ENCODE measurements at places on chromosomes 6 and 20. TPM values are rescaled to one million over a fixed set of nuclear protein-coding genes. Genes with fewer than 3 reads are reported as not detected.

DNA sequence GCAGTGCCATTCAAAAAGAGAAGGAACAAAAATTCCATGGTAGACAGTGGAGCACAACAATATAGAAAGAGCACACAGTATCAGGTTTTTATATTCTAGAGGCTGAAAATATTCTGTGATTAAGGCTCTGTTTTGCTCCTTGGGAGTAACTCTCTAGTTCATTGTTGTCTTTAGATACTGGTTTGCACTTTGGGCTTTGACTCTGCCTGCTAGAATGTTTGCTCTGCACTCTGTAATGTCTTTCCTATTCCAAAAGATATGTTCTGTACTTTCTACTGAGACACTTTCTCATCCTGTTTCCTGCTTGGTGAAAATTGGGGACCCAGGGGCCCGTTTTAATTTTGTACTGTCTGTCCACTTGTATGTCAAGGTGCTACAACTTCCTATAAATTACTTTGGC lies 564.7 kb downstream of the BMP2 start:
- no peak for DNase-seq

DNA sequence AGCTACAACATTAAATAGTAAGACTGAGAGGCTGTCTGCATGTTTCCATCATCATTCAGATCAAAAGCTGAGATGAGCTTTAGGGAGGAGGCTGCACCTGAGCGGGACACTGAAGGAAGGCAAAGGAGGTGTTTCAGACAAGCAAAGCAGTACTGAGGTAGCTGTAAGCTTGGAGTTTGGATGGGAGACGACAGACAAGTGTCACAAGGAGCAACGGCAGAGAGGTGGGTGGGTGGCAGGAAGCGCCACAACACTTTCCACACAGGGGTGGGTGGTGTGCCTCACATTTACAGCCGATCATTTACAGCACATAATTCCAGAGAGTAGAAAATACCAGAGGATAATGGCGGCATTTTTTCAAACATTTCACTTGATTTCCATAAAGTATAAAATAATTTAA lies 205.5 kb upstream of the SHLD1 start:
- DNase-seq, result no peak

GRCh38 chr6:166313255-166314070 lies 5.3 kb upstream of the PRR18 start:
- DNase-seq, result peak; percentile 38

- DNase-seq, result no peak
Observed at GRCh38 chr20:49229381-49229780, 10.2 kb downstream of the DDX27 start.

DNA sequence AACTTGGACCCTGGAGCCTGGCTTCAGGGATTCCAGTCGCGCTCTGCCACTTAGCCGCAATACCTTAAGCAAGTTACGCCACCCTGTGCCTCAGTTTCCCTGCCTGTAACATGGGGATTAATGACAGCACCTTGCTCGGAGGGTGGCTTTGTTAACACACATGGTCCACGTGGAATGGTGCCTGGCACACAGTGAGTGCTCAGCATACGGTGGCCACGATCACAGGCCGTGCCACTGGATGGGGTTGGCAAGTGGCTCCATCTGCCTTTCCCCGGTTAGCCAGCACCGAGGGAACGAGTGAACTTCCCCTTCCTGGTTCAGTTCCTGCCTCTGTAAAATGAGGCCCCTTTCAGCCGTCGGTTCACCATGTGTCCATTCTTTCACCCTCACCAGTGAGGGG lies 17.2 kb downstream of the C6orf132 start:
- no peak for DNase-seq

DNA sequence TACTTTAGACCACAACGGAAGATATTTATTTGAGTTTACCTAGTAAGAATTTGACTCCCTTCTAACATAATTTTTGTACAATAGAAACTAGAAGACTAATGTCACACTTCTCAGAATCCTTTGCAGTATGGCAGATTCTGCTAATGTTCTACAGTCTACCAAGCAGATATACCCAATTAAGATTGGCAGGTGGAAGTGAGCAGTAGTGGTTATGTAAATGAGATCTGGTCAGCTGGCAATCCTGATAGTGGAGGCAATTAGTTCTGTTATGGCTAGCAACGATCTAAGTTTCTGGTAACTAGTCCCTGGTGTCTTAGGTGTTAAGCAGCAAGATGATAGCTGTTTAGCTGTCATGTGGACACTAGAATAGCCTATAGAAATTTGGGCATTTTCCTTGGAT lies 101.0 kb downstream of the CENPW start:
- no peak for DNase-seq

DNA sequence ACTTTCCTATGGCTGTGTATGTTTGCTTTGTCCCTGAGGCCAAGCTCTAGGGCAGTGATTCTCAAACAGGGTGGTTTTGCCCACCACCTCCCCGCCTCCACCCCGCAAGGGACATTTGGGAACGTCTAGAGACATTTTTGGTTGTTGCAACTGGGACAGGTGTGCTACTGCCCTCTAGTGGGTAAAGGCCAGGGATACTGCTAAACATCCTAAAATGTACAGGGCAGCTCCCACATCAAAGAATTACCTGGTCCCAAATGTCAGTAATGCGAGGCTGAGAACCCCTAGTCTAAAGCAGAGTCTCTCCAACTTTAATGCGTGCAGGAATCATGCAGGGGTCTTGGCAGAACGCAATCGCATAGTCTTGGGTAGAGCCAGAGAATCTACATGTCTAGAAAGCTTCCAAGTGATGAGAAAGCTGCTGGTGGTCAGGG lies 5.1 kb downstream of the KCNS1 start:
- DNase-seq, result peak; percentile 78

GRCh38 chr6:146861029-146861563 lies 262.3 kb downstream of the ADGB start:
- DNase-seq, result no peak

DNA sequence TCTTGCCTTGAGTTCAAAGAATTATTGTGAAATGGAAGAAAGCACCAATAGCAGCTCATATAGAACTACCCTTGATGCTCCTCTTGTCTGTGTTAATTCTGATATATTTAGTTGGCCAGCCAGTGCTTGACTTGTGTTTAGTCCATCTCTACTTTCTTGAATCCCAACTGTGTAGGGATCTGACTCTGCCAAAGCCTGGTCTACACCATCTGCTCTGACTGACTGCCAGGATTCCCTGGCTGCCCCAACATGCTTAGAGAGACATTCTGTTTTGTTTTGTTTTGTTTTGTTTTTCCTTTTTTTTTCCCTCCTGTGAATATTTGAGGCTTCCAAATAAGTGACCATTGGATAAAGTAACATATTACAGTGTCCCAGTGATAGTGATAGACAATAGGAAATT lies 953.7 kb upstream of the MANEA start:
- no peak for DNase-seq

DNA sequence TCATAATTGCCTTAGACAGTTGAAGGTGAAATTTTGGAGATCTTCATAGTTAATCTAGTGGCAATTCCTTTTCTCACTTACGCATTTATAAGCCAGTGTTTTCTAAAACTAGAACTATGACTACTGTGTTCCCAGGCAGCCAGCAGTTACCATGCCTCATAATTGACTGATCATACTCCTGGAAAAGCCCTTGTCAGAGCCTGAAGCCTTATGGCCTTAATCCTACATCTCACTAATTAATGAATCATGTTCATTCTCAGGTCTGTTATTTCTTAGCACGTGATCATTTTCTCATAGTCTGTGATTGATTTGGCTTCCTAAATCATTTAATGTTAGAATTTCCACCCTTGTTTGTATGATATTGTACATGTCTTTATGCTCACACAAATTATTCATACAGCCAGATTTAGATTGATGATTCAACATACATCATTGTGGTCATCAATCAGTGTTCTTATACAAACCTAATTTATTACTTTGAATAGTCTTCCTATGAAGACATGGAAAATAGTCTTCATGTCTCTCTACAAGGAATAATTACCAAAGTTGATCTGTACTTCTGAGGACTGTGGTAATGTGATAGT lies 132.6 kb upstream of the ASCC3 start:
- DNase-seq, result no peak

- peak; percentile 29 for DNase-seq
Observed at GRCh38 chr6:26457264-26457805, 420 bp upstream of the BTN2A1 start.

GRCh38 chr6:104656235-104656634 lies 203.5 kb downstream of the HACE1 start:
- no peak for DNase-seq

- no peak for DNase-seq
Observed at GRCh38 chr6:90544081-90544480, 42.8 kb downstream of the MAP3K7 start.

DNA sequence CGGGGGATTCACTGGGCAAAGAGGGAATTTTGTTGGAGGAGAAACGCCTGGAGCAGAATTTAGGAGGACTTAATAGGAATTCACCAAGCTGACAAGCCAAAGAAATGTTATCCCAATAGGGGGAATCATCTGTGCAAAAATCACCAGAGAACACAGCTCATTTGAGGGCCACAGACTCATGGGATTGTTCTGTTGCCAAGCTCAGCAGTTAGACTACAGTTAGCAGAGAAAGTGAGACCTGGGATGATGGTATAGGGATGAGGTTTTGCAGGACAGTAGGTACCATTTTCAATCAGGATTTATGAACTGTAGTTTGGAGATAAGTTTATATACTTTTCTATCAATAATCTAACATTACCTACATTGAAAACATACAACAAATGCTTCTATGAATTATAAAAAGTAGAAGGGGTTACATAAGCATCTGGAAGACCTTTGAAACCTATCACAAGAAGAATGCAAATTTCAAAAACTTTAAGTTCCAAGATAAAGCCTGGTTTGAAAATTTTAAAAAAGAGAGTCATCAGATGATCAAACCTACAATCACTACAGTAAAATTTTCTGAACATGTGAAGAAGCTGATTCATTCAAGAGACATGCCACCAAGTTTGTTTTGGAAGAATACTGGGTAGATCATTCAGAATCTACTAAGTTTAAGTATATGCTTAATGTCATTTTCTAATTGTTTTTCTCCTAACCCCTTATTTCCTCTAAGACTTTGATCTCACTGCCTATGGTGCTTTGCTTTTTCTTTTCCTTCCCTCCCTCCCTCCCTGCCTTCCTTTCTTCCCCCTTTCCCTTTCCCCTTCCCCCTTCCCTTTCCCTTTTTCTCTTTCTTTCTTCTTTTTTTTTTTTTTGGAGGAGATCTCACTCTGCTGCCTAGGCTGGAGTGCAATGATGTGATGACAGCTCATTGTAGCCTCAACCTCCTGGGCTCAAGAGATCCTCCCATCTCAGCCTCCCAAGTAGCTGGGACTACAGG lies 81.5 kb downstream of the KIF13A start:
- no peak for DNase-seq

- no peak for DNase-seq
Observed at GRCh38 chr6:25883536-25883935, 9.5 kb upstream of the SLC17A3 start.

- peak; percentile 48 for DNase-seq
Observed at GRCh38 chr6:150297327-150298029, 71.3 kb upstream of the IYD start.

- DNase-seq, result no peak
Observed at GRCh38 chr6:71602385-71603007, 283.9 kb upstream of the RIMS1 start.

- DNase-seq, result no peak
Observed at GRCh38 chr6:116217069-116217468, 36.8 kb downstream of the TSPYL4 start.

DNA sequence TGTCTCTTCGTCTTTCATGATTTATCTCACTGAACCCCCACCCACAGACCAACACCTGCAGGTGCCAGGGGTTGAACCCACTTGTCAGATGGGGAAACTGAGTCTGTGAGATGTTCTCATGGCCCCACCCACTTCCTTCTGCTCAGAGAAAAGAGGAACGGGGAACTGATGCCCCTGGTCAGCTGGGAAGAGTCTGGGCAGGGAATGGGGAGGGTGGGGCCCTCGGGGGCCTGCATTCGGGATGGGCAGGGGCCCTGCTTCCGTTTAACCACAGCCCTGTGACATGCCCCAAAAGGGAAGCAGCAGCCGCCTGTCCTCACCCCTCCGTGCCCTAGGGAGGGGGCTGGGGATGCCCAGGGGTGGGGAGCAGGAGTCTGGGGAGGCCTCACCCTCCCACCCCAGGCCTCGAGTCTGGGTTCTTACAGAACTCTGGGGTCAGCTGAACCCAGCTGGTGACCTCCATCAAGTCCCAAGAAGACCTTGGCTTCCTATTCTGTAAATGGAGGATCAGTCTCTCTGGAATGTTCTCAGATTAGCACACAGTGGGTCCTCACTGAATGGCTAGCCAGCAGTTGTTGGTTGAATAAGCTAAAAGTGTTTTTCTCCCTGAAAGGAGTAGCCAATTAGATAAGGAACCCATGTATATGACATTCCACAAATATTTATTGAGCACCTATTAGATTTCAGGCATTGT lies 81.5 kb downstream of the CEBPB start:
- no peak for DNase-seq

DNA sequence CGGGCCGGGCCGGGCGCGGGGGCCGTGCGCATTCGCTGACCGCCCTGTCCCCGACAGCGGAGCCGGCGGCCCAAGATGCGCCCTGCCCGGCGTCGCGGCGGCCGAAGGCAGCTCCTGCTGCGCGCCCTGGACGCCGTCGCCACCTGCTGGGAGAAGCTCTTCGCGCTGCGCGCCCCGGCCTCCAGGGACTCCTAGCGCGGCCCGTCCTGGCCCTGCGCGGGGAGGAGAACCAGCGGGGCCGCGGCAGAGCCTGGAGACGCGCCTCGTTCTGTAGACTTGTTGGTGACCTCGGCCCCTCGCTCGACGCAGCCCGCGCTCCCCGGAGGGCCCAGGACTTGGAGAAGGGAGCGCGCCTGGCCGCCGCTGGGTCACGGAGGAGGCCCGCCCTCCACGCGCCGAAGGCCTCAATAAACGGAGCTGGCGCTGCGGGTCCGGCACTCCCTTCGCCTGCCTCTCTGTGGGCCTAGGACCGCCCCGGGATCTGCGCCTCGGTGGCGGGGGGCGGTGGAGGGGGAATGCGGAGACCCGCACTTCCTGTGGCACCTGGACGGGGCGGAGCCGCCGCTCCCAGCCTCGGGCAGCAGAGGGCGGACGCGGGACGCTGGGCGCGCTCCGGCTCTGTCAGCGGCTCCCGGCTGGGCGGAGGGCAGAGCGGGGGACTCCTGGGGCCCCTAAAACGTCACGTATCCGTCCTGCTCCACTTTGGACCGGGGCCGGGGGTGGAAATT lies 2.7 kb downstream of the C20orf204 start:
- DNase-seq, result peak; percentile 68

DNA sequence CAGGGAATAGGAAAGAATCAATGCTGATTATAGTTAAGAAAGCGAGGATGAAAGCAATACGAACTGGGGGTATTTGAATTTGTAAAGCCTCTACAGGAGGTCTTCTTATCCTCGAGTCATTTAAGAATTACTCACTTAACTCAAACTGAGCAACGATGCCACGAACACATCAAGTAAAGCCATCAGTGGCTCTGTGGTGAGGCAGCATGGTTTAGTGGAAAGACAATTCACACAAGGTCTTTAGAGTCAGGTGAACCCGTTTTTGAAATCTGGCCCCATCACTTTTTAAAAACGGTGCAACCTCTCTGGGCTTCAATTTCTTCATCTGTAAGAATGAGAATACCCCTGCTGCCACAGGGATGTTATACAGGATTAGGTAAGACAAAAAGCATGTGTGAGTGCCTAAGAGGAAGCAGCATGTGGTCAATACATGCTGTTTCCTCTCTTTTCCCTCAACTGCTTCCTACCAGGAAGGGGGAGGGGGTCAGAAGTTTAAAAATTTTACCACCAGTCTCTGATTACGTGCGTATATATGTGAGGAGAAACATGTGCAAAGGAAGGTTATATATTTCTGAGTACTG lies 162.0 kb downstream of the BTBD9 start:
- no peak for DNase-seq

The FOXS1 gene
- 4.4 TPM for total RNA-seq

The MRAP2 gene
- total RNA-seq, result 5.4 TPM

The HMGA1 gene
- total RNA-seq, result 204 TPM

The RNF144B gene
- total RNA-seq, result 6.1 TPM

The ACSS1 gene
- total RNA-seq, result 162 TPM

The MCCD1 gene
- total RNA-seq, result not detected

The SCUBE3 gene
- total RNA-seq, result 1.7 TPM

The MYL9 gene
- total RNA-seq, result 265 TPM

The C20orf204 gene
- 4.5 TPM for total RNA-seq
